ENCODE measurements at places on chromosomes 12 and 14.
A peak's percentile ranks its signal among the peaks of the same experiment; 100 is the strongest.

DNA sequence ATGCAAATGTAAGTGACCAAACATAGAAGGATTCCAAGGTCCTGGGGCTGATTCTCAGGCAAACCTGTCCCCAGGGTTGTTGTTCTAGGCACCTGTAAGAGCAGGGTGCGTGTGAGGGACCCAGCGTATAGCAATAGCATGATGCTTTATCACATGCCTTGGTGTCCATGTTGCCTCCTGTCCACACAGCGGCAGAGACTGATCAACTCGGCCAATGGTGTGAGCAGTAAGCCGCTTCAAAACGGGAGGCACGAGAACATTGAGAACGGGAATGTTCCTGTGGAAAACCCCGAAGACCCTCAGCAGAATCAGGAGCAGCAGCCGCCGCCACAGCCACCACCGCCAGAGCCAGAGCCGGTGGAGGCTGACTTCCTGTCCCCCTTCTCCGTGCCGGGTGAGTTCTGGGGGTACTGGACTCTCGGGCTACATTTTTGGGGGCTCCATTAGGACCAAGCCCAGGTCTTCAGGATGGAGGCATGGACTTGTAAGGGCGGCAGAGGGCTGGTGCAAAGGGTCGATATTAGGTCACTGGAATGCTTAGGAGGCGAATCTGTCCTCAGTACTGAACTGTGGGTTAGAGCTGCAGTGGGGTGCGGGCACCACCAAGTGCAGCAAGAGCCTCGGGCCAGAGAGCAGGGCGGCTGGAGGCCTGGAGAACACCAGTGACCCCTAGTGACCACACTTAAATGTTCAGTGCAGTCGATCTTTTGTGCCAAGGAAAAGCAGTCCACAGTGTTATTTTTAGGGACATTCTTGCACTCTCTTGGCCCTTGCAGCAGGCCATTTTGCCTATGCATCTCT is 57.2 kb upstream of the RIN3 start:
- DNase-seq: peak; percentile 55

GRCh38 chr12:112439769-112440168 is 21.0 kb downstream of the PTPN11 start:
- no peak for DNase-seq

DNA sequence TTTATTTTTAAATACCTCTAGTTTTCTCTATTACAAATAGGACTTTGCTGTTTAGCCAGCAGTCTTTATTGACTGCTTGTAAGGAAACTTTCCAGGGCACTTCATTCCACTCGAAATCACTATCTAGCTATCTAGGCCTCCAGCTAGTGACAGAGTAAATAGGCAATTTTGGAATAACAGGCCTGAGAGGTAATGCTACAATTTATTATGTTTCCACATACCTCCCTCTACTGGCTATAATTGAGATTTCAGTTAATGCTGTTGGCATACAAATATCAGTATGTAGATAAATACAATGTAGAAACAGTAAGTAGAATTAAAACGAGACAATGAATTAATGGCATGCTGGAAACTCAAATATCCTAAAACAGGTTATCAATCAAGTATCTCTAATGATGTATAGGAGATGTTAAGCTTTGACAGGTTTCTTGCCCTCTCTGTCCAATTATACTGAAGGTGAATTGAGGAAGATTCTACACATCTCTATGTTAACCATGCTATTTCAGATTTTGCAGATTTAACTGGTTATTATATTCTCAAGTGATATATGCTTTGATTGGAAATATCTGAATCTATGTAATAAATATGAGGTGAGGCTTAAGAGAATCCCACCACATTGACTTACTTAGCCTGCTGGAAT is 7.2 kb downstream of the DTD2 start:
- DNase-seq: peak; percentile 68

DNA sequence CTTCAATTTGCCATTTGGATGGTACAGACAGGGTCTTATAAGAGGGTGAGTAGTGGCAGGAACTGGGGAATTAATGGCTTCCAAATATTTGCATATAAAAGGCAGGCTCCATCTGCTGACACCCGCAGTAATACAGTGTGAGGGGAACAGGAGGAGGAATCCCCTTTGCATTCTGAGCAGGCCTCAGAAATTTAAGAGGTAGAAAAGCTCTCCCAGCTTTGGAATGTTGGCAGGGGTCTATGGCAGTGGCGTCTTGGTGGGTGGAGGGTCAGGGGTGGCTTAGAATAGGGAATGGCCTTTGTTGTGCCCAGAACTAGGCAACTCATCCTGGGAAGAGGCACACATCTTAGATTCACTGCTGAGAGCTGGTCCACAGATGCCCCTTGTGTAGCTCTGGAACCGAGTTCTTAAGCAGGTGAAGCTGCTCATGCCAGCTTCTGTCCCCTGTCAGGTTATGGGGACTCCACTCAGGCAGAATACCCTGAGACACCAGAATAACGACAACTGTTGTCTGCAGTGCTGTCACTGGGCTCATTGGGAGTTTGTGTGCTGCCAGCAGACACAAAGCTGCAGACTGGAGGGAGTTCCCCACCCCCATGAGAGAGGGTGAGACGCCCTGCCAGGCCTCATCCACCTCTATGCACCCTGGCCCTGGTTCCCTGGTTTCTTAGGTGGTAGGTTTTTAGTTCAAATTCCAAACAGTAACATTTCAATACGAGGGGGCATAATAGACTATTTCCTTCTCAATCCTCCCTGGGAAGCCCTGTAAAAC is 190.2 kb downstream of the MON2 start:
- no peak for DNase-seq

GRCh38 chr12:122244565-122245371 is 18.9 kb upstream of the DIABLO start:
- no peak for DNase-seq

DNA sequence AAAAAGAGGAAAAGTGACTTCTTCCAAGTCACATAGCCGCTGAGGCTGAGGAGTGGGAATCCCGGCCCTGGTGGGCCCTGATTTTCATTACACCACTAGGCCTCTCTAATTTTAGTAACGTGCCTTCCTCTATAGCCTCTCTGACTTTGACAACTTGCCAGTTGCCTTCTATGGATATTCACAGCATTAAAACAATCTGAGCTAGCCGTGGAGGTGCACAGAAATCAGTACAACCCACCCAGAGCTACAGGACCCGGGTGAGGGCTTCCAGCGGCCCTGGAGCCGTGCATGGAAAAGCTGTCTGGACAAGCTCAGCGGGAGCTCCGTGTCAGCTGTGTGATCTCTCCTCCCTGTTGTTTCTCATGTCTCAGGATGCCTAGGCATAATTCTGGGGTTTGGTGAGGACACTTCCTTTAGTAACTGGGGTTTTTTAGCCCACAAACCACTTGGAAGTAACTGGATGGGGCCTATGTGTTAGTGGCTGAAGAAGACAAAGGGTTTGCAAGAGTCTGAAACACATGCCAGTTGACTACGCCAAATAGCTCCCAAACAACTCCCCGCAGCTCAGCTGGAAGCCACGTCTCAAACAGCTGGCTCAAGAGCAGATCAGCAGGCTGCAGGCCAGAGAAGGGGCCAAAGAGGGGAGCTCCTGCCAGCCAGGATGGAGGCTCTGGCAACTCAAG is 53.0 kb downstream of the SSH1 start:
- no peak for DNase-seq

- no peak for DNase-seq
Observed at GRCh38 chr14:37480446-37481290, 114.4 kb downstream of the FOXA1 start.

DNA sequence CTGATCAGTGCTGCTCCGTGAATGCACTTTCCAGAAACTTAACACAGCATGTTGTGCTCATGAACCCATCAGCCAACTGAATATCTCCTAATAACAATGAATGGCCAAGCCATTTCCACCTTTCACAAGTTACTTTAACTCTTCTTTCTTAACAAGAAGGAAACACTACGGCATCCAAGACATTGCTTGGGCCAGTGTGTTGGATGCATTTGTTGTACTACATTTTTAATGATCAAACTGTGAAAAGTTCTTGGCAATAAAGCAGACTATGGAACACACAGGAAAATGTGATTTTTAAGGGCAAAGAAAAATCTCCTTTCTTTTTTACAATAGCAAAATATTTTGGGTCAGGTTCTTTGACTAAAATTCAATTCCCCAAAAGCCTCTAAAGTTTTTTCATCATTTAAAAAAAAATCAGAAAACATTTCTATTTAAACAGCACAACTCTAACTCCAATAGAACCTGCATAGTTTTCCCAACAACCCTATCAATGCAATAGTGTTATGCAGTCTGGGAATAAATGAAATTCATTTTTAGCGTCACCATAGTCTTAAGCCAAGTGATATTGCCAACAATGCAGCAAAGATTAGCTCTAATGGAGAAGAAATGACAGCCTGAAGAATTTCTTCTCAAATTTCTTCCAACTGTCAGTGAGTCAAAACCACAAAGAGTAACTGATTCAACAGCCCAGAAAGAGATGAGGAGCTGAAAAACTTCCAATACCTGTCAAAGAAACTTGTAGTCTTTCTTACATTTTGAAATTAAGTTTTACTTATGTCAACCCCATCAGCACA is 50.7 kb upstream of the PTPRR start:
- no peak for DNase-seq

DNA sequence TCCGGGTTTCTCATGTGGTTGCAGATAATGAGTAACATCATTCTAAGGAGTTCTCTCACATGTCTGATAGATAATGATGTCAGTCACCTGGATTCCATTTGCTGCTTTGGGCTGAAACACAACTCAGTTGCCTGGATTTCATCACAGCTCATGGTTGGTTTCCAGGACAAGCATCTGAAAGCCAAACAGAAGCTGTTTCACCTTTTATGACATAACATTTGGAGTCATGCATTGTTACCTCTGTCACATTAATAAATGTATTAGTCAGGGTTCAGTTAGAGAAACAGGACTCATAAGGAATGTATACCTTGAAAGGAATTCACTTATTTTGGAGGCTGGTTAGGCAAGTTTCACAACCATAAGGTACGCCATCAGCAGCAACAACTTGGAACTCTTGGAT is 251.9 kb upstream of the ATXN7L3B start:
- DNase-seq: no peak

DNA sequence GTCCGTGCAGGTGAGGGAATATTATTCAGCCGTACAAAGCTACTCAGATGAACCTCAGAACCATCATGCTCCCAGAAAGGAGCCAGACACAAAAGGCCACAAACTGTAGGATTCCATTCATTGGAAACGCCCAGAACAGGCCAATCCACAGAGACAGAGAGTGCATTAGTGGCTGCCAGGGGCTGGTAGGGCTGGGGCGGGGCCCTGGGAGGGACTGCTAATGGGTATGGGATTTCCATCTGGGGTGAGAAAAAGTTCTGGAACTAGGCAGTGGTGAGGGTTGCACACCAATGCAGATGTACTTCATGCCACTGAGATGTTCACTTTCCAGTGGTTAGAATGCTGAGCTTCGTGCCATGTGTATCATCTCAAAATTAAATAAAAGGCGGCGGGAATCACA is 101.1 kb downstream of the RFLNA start:
- no peak for DNase-seq

- no peak for DNase-seq
Observed at GRCh38 chr12:58655375-58655774, 264.9 kb downstream of the LRIG3 start.

- no peak for DNase-seq
Observed at GRCh38 chr14:34470319-34470718, 8.3 kb upstream of the SPTSSA start.

- peak; percentile 55 for DNase-seq
Observed at GRCh38 chr12:121713793-121714192, 1.2 kb downstream of the TMEM120B start.

DNA sequence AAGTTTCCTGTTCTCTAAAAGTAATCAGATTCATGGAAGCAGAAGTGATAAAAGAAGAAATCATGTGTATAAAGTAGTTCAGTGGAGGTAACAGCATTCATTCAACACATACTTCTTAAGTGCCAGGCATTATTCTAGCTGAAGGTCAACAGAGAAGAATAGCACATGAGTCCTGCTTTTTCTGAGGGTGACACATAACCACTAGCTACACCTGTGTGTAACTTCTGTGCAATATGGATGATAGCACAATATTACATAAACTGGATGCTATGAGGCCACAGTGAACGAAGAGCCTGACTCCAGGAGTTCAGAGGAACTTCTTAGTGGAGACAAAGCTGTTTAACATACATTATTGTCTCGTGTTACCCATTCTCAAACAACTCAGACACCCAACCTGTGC is 114.3 kb upstream of the PCED1B start:
- no peak for DNase-seq

GRCh38 chr14:24037658-24038037 is 14.2 kb upstream of the CARMIL3 start:
- DNase-seq: no peak

DNA sequence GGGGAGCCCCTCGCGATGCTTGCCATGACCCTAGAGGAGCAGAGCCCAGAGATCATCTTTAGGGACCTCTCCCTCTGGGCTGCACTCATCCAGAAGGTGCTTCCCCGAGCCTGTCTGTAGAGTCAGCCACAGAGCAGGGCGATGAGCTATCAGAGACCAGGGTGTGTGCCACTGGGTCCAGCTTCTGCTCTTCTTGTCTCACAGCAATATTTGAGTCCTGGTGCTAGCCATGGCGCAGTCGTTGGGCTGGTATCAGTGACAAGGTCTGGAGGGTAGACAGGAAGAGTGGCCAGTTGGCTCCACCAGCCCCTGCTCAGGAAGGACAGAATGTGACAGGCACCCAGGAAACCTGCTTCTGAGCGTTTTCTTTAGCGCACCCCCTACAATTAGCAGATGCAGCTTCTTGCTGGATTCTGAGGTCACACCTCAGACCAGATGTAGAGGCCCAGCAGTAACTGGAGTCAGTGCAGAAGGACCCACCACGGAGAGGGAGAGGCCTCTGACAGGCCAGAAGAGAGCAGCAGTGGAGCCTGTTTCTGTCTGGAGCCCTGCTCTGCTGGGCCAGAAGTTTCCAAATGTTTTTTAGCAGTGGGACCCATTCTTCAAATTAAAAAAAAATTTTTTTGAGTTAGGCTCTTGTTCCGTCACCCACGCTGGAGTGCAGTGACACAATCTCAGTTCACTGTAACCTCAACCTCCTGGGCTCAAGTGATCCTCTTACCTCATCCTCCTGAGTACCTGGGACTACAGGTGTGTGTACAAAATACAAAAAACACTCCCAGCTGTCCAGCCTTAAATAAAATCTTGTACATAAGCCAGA is 23.7 kb downstream of the ANKRD9 start:
- DNase-seq: no peak

Data from hematopoietic multipotent progenitor cell treated with erythropoietin and hydrocortisone succinate and interleukin-3 and kit ligand, for 8 days (in vitro differentiated cells).